KBM-7 (cell line): ENCODE measurements at places on chromosomes 12 and 14.

DNA sequence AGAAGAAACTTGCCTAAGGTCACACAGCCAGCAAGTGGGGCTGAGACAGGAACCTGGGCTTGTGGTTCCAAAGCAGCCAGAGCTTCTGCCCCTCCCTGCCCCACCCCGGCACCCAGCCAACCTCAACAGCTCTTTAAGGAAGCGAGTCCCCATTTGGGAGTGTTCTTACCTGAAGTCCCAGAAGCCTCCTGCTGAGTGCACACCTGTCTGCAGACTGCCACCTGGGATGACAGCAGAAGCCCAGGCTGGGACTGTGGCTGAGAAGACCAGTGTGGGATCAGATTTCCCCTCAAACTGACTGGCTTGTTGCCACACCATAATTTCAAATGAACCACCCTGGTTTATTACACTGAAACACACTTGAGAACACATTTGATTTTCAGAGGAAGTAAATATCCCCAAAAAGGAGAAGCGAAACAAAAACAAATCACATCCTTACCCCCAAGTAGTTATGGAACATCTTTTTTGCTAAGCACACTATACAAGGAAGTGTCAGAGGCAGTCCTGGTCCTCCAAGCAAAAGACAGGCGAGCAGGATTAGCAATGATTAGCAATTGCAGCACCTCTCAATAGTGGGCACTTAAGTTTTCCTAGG is 6.3 kb upstream of the RIN3 start:
- DNase-seq: peak; percentile 74

DNA sequence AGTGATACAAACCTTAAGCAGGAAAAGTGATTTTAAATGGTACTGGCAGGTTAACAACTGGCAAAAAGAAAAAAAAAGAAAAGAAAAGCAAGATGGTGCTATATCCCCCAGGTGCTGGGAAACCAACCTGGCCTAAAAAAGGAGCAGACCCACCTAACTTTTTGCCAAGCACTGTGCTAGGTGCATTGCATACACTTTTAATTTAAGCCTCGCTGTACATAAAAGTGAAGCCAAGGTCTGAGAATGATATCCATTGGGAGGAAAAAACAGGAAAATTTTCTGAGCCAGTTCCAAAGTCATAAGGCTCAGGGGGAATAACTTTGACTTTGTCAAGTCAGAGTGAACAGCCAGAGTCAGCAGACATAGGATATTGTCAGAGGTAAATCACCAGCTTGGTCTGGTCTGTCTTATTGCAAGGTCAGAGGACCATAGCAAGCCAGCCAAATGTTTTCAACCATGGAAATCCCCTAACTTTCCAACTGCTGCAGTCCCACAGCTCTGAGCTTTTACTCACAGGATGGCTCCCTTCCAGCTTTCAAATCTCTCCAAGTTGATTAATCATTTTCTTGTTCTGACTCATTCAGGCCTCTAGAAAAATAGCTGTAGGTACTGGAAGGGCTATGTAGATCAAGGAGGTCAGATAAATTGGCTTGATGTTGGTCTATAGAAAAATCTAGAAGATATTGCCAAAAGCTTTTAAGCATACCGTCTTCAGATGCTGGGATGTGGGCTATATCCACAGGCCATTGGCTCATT is 412.9 kb downstream of the RAD51B start:
- DNase-seq: no peak

GRCh38 chr12:96241846-96242256 is 47.7 kb downstream of the ELK3 start:
- no peak for DNase-seq

DNA sequence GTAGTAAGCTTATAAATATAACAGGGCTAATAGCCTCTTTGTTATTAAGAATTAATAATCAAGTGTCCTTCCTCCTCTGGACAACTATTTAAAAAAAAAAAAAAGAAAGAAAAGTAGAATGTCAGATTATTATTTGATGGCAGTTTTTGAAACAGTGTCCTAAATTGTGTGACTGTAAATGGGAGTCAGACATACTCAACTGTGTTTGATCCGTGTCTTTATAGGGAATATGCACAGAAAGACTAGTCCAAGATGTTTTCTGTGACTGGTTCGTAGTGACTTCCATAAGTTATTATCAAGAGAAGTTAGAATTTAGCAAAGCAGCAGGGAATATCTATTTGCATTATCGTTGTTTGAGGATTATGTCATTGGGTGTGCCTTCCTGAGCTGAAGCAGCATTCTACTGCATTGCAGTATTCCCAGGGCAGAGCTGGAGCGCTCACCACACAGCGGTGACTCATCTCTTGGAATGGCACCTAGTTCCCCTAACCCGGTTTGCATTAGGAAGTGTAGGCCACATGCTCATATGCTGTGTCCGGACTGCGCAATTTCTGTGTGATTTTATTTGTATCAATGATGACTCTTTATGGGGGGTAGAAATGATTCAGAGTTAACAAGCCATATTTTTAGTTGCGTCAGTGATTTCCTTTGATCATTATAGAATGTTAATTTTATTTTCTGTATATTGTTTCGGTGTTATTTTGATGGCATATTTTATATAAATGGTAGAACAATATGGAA is 7.9 kb downstream of the DYNC1H1 start:
- DNase-seq: peak; percentile 67

GRCh38 chr12:129185855-129186254 is 332.6 kb downstream of the GLT1D1 start:
- DNase-seq: no peak

DNA sequence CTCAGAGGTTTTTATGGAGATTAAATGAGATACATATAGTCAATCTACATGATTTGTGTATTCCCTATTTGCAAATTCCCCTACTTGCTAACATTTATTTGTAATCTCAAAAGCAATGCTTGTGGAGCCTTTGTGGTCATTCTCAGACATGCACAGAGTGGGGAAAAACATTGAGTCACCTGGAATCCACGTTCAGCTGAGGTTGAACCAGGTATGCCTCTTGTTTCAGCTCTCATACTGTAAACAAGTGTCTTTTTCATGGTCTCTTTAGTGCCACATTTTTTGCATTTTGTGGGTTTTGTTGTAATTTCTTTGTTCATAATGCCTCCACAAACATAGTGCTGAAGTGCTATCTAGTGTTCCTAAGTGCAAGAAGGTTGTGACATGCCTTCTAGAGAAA is 181.9 kb downstream of the BCAT1 start:
- DNase-seq: no peak

GRCh38 chr12:119005913-119006312 is 24.6 kb downstream of the SRRM4 start:
- DNase-seq: no peak

GRCh38 chr14:38310420-38310995 is 54.6 kb upstream of the CLEC14A start:
- no peak for DNase-seq

GRCh38 chr12:109650808-109651207 is 62.8 kb upstream of the FAM222A start:
- DNase-seq: no peak

DNA sequence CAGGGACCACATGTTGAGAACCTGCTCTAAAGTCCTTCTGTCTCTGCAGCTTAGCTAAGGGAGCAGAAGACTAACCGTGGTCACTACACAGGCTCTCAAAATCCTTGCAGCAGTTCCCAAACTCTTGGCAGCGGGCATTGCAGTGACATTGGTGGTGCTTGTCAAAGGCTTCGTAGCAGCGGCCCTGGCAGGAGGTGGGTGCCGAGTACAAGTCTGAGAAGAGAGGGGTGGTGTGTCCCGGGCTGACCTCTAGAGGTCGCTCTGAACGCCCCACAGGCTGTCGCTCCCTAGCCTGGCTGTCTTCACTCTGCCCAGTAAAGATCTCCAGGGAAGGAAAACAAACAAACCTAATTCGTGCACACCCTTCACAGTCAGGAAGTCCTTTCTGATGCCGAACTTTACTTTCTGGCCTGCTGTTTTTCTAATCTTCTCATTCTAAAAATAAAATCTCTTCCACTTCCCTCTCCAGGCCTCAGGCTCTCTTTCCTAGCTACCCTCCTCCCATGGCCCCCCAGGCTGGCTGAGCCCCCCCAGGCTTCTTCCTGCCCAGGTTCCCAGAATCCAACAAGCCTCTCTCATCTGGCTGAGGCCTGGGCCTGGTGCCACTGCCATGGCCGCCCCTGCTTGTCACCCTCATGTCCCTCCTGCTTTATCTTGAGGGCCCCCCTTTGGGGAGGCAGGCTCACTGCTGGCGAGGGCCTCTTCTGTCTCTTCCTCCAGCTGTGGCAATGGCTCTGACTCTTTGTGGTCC is 7.7 kb downstream of the ENDOU start:
- peak; percentile 93 for DNase-seq

- no peak for DNase-seq
Measured at GRCh38 chr14:82046512-82047226, 513.0 kb upstream of the SEL1L start.

- DNase-seq: no peak
Measured at GRCh38 chr12:94575024-94575423, 75.3 kb downstream of the TMCC3 start.

GRCh38 chr12:92769124-92769901 is 66.5 kb downstream of the PLEKHG7 start:
- DNase-seq: peak; percentile 38

DNA sequence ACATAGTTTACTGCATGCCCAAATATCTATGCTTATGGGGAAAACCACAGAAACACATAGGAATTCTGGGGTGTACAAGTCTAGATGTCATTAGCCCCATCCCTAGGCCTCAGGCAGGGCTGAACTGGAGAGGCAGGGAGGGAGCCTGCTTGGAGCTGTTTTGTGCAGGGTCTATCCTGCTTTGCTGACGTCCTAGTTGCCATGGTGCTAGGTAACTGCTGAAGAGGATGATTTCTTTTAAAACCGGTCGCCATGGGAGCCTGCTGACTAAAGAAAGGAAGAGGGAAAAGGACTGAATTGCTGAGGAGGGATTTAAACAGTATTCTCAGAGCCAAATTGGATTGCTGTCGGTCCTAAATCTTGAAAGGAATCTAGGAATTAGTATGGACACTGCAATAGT is 10.7 kb downstream of the GPR19 start:
- DNase-seq: no peak

DNA sequence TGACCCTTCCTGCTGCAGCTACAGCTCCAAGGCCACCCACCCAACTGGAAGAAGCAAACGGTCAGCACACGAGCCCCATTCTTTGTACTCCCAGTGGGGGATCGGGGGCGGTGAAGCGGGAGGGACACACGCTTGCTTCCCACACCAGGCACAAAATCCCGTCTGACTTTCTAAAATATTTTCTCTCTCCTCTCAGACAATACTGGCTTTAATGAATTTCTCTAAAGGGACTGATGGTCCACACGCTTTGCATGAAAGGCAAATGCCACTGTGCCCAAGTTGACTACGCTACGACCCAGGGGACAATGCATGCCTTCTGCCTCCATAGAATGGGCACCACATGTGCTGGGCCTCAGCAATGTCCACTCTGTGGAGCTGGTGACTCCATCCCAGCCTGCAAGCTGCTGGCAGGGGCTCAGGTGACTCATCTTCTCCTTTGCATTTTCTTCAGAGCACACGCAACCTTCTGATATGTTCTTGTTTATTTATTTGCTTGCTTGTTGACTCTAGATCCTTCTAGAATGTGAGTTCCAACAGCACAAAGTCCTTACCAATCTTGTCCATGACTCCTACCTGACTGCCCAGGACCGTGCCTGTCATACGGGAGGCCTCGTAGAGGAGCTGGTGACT is 15.6 kb downstream of the SYNE3 start:
- no peak for DNase-seq
